ENCODE measurements at places on chromosomes 3 and 15.

- no peak for DNase-seq
These were observed 392.5 kb upstream of the RARB start for GRCh38 chr3:25035526-25035925.

GRCh38 chr3:76026379-76026778, 241.0 kb upstream of the ZNF717 start:
- no peak for DNase-seq

GRCh38 chr15:38860253-38860652, 295.6 kb upstream of the RASGRP1 start:
- DNase-seq, result no peak

GRCh38 chr15:100707229-100707628, 104.8 kb downstream of the ASB7 start:
- DNase-seq, result no peak

DNA sequence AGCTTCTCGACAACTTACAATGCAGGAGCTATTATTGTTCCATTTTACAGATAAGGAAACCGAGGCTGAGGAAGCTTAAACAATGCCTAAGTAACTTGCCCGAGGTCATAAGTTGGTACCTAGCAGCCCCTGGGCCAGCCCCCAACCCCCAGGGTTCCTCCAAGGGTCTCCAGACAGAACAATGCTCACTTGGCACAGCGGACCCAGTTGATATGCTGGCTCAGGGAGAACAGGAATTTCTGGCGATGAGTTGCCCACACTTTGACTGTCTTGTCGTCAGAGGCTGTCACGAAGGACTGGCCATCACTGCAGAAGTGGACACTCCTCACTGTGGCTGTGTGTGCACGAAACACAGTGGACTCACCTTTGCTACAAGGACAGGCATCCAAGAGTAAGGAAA, 5.2 kb downstream of the POC1A start:
- DNase-seq, result no peak

GRCh38 chr3:31980530-31981205, 394 bp downstream of the OSBPL10 start:
- no peak for DNase-seq

GRCh38 chr3:141402476-141403171, 34.3 kb downstream of the ZBTB38 start:
- DNase-seq, result no peak

DNA sequence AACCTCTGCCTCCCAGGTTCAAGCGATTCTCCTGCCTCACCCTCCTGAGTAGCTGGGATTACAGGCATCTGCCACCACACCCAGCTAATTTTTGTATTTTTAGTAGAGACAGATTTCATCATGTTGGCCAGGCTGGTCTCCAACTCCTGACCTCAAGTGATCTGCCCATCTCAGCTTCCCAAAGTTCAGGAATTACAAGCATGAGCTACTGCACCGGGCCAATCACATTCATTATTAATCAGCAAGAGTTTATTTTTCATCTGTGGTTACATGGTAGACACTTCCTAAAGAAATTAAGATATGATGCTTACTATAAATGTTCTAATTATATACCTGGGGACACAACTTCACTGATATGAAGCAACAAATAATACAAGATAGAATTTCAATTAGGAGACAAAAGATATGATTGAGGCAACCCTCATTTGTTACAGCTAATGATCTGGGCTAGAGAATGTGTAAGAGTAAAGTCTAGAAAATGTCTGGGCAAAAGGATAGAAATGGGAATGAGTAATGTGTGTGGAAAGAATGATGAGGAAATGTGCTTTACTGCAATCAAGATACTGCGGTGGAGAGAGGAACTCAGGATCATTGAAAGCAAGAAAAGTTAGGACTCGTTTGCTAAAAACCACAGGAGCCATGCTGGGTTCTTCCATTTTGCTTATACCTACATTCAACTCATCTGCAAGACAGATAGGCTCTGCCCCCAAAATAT, 366.8 kb downstream of the ZIC1 start:
- DNase-seq, result no peak

- DNase-seq, result no peak
These were observed 22.7 kb upstream of the NIPA2 start for GRCh38 chr15:22815766-22816165.

- DNase-seq, result no peak
These were observed 24.1 kb downstream of the RARB start for GRCh38 chr3:25452192-25452591.

GRCh38 chr15:43279496-43279895, 12.8 kb upstream of the TGM5 start:
- DNase-seq, result no peak

GRCh38 chr15:32030795-32031194, 480 bp downstream of the CHRNA7 start:
- no peak for DNase-seq

GRCh38 chr3:147130461-147130860, 275.9 kb downstream of the ZIC4 start:
- DNase-seq, result no peak

GRCh38 chr15:45573961-45574629, 13.1 kb upstream of the BLOC1S6 start:
- no peak for DNase-seq

GRCh38 chr3:46904303-46905212, 27.0 kb downstream of the PTH1R start:
- no peak for DNase-seq

DNA sequence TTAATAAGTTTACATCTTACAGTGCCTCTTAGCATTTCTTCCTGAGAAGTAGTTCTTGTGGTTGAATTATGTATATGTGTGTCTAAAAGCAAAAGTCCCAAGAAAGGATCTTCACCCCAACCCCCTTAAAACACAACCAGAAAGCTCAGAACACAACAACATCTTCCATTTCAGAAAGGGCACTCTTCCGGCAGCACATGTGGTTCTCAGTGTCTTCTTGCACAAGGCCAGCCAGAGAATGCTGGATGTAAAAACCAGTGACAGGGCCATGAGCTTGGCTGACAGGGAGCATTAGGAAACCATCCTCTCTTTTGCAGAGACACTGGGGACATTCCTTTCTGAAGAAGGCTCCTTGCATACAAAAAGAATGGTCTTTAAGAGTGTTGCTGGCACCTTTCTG, 45.0 kb downstream of the EEFSEC start:
- DNase-seq, result no peak

DNA sequence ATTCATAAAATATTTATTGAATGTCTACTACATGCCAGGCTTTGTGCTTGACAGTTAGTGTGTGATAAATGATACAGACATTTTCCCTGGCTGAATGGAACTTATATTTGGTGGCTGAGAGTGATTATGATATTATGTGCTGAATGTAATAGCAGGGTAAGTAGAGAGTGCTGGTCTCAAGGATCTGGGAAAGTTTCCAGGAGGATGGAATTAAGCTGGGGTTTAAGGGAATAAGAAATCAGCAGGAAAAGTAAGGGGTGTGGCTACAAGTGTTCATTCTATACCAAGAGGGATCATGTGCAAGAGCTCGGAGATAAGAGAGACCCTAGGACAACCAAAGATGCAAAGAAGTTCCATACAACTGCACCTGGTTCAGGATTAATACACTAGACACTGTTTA, 500.1 kb upstream of the CFAP20DC start:
- no peak for DNase-seq

DNA sequence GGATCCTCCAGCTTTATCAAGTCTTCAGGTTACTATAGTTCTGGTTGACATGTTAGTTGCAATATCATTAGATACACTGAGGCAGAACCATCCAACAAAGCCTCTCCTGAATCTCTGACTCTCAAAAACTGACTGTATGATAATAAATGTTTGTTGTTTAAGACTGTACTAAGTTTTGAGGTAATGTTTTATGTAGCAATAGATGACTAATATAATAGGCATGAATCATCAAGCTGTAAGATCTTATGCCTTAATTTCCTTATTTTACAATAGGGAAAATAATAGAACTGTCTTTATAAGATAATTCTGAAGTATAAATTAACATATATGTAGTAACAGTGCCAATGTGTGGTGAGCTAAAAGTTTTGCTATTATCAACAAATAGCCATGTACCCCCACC, 88.9 kb upstream of the TBC1D5 start:
- no peak for DNase-seq

DNA sequence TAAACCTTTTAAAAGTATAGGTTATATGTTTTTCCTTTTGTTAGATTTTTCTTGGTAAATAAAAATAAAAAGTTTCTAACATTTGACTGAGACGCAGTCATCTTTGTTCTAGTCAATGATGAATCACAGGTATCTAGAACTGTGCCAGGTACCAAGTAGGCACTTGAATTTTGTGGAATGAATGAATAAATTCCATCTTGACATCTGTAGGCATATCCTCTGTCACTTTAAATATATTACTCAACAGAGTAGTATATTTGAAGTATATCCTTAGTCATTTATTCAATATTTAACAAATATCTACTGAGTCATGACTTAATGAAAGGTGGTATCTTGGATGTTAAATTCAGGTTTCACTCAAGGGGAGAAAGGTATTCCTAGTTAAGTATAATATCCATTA, 828.4 kb downstream of the TUSC7 start:
- DNase-seq, result no peak

DNA sequence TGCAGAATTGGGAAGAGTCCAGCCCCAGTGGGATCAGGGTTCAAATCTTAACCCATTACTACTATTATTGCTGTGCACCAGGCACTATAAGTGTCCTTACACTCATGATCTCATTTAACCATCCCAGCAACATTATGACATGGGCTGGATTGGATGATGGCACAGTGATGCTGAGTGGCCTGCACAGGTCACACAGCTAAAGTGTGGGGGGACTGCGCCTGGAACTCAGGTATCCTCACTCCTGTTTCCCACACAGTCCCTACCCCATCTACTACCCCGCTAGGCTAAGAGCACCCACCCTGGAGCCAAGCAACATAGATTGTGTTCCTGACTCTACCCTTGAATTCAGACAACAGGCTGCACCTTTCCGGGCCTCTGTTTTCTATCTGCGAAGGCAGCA, 16.0 kb downstream of the WNT5A start:
- no peak for DNase-seq

DNA sequence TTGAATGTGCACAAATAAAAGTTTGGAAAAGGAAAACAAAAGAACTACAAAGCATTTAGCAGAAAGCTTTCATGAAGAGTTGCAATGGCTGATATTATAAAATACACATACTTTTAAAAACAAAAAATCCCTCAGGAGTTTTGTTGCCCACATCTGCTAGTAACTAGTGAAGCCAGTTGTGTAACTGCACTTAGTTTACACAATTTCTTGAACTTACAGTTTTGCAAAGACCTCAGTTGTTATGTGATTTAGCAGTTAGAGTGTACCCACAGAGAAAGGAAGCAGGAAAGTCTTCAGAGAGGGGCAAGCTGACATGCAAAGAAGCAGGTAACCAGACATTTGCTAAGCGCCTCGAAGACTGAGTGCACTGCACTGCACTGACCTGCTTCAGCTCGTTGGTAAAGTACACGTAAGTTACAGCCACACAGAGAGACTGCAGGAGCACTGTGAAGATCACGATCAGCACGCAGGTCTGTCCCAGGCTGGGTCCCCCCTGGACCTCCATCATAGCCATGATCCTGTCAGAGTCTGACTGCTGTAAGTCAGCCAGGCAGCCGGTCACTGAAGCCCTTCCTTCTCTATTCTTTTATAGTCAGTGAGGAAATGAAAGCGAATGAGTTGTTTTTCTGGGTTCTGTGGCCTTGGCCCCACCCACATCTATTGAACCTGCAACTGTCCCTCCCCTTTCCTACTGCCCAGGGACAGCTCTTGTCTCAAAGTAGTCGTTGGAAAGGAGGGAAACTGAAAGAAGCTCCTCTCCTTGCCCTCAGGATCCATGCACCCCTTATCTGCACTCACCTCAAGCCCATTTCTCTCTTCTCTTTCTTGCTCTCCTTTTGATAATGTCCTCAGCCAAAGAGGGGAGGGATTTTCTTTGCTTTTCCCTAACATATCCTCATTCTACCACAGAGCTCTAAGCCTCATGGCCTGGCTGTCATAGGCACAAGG, at the start of gene TNFSF10:
TSS of gene TNFSF10 (minus strand) at position 560 of the 948 bp plus-strand sequence. CDS start at position 514, 46 bp downstream.
- DNase-seq, result no peak

DNA sequence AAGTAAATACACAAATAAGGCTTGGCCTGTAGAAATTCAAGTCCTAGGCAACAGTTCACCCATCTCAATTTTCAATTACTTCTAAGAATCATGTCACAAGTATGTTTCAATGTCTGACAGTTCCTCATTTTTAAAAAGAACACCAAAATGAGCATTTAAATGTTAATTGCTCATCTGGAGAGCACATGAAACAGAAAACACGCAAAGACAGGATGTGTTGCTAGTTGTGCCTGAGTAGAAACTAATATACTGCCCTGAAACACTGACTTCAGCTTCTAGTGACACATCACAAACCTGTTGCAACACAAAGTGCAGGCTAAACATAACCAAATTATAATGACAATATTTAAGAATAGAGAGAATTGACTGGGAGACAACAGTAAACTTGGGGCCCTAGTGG, 167.3 kb upstream of the THBS1 start:
- no peak for DNase-seq

GRCh38 chr15:71685420-71685993, 124.8 kb upstream of the NR2E3 start:
- DNase-seq, result no peak

DNA sequence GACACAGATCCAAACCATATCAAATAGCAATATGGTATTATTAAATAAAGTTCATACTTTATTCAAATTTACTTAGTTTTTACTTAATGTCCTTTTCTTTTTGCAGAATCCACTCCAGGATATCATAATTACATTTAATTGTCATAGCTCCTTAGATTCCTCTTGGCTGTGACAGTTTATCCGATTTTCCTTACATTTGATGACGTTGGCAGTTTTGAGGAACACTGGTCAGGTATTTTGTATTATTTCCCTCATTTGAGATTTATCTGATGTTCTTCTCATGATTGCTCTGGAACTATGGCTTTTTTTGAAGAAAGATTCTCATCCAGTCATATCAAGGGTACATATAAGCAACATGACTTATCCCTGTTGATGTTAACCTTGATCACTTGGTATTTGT, 198.3 kb upstream of the STAC start:
- DNase-seq, result no peak

- DNase-seq, result no peak
These were observed 57.8 kb downstream of the IMPG2 start for GRCh38 chr3:101262393-101263240.

- DNase-seq, result no peak
These were observed 20.7 kb downstream of the CLDN1 start for GRCh38 chr3:190301591-190301990.
